OCI-LY7 (cell line): ENCODE measurements at places on chromosomes 11 and 22. TPM values are rescaled to one million over a fixed set of nuclear protein-coding genes. Genes with fewer than 3 reads are reported as not detected.

The CBLIF gene
- not detected in 2 replicates for total RNA-seq

The KCNJ5 gene
- total RNA-seq, result not detected in 2 replicates

The PRG3 gene
- total RNA-seq, result not detected in 2 replicates

DNA sequence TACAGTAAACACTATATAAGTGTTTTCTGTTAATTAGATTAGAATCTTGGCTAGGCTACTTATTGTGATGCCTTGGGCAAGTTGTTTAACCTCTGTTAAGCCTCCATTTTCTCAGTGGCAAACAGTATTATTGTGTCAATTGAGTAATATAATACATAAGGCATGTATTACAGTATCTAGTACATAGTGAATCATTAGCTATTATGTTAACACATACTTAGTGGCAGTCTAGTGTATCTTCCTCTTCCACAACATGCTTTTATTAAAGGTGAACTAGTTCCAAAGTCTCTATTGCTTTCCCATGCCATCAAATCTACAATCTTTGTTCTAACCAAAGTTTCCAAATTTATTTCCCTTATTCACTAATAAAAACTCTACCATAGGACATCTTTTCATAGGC lies 200.9 kb downstream of the SOX6 start:
- no peak for DNase-seq

GRCh38 chr11:28400331-28401100 lies 292.3 kb downstream of the METTL15 start:
- no peak for DNase-seq

DNA sequence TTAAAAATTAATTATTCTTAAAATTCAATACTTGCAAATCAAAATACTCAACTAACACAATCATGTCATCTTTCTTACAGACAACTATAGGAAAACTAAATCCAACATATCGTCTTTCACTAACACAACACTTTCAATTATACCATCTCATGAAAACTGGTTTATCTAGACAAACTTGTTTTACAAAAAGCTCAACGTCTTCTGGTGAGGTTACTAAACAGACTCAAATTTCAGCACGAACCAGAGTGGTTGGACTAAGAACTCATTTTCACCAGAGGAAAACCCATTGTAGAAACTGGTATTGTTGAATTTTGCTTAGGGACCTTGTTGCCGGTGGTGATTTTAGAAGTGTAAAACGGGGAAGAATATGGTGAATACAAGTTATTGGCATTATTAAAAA lies 52.2 kb downstream of the NUP98 start:
- no peak for DNase-seq

DNA sequence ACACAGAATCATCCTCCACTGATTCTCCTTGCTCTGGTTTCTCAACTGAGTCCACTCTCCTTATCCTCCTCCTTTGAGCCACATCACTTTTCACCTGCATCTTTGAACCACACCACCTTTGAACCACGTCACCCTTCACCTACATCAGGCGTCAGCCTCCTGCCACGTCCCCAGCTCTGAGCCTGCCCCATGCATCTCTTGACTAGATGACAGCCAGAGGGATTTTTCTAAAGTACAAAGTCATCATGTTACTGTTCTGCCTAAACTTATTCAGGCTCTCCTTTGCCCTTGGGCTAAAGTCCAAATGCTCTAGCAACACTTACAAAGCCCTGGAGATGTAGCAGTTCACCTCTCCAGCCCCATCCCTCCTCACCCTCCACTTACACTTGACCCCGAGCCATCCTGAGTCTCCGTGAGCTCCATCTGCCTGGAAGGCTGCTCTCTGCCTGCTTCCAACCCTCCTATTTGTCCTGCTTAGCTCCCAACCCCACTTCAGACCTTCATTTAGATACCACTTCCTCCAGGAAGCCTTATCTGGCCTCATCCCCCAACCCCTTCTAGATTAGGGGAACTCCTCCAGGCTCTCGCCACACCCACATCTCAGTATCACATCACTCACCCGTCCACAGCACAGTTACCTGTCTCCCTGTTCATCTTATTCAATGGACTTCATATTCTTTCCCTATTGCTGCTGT lies 3.7 kb upstream of the MS4A10 start:
- no peak for DNase-seq
